Stimulated activated CD4-positive, alpha-beta T cell treated with anti-CD3 and anti-CD28 coated beads, Interleukin-1b, Interleukin-23, amount 100 ng/mL, for 48 hours (primary cell): ENCODE measurements at places on chromosomes 2 and 18.

DNA sequence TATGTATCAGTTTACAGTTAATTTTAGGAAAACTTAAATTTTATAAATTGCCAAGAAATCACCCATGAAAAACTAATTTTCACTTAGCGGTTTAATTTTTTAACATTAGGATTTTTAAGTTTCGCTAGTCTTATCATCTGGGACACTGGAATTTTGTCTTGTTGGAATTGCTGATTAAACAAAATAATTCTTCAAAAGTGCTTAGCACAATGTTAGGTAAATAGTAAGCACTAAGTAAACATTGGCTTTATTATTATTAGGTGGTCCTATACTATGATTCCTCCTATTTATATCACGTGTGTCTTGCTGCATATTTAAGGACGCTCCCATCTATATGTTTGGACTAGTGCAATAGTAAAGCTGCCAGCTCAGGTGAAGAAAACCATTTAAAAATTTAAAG is 54.6 kb upstream of the MAP4K3 start:
- DNase-seq: no peak

DNA sequence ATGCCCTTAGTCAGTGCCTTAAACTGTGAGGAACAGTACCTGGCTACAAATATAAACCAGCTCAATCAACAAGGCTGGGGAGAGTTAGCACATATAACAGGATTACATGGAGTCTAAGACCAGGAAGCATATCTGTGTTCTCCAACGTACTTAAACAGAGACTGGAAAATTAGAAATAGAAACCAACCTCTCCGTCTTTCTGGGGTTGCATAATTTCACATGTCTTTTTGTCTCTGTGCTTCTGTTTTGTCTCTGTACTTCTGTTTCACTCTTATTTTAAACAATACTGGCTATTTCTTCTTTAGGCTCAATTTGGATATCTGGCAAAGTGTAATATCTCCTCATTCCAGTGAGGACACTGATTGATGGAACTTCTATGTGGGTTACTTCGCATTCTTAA is 749.0 kb upstream of the ZEB2 start:
- DNase-seq: no peak

- DNase-seq: no peak
Measured at GRCh38 chr2:12824351-12824777, 107.6 kb downstream of the TRIB2 start.

DNA sequence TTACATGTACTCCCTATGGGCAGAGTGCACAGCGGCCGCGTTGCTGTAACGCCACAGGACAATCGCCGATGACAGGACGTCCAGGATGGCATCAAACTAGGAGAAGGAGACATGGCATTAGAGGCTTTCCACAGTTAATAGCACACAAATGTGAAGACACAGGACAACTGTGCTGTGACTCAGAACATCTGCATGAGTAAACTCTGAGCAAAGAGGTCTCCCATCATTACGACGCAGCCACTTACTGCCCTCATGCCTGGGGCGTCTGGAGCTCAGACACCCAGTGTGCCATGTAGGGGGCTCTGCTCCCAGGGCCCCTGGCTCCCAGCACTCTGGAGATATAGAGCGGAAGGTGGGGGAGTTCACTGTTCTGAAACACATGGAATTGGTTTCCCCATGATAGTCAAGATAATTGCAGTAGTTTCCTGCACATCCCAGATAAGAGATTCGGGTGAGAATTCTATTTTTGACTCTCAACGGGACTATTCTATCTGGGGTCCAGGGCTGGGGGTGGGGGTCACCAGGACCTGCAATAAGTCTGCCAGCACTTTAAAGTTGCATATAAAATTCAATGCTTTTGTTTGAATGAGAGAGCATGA is 168.1 kb downstream of the TMEM163 start:
- no peak for DNase-seq

DNA sequence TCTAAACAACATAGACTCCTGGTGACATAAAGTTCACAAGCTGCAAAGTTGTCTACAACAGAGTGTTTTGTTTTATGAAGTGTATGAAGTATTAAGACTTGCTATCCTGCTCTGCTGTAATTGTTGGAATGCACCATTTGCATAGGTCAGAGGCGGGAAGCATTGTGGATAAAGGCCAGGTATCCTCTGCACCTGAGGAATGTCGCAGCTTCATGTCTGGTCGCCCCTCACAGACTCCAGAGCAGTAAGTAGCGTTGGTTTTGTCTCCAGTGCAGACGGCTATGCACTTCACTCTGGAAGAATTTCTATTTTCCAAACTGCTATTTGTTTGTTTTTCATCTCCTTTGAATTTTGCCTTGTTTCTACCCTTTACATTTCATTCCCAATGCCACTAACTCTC is 63.1 kb downstream of the UNC80 start:
- no peak for DNase-seq

DNA sequence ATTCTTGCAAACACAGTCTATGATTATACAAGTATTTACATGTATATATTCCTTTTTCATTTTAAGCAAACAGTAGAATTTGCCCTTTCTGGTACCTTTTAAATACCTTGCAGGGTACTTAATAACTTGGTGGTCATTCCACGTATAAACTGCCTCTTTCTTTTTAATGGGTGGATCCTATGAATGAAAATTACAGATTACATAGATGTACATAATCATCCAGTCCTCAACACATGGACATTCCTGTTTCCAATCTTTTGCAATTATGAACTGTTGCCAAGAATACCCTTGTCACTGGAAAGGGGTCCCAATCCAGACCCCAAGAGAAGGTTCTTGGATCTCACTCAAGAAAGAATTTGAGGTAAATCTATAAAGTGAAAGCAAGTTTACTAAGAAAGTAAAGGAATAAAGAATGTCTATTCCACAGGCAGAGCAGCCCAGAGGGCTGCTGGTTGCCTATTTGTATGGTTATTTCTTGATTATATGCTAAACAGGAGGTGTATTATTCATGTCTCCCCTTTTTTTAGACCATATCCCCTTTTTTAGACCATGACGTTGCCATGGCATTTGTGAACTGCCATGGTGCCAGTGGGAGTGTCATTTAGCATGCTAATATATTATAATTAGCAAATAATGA is 7.7 kb upstream of the CCNT2 start:
- no peak for DNase-seq

DNA sequence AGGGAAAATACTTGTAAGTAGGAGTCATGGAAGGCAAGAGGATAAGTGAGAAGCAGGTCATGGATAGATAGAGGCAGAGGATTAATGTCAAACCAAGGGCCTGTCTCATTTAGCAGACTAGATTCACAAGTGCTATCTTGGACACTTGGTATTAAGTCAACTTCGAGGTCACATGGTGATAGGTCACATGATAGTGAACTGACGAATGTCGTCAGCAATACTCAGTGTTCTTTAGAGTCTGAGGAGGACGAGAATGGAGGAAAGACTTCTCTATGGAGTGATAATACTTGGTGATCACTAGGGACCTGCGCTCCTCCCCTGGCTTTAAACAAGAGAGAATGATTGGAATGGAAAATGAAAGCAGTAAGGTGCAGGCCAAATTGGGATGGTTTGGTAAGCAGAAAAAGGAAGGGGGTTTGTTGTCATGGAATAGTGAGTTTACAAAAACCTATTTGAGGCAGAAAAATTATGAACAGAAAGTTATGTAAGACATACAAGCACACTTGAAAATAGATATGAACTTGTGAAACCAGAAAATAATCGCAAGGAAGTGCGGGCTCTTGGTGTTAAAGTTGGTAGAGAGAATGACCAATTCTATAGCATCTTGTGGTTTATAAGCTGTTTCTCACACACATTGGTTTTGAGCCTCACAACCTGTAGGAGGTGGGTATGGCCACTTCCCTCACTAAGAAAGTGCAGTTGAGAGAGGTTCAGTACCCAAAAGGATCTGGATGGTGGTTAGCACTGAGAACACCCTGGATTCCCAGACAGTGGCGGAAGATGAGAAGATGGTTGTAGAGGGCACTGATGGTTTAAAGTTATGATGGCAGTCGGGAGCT is 141.5 kb downstream of the WDSUB1 start:
- DNase-seq: no peak

GRCh38 chr18:10020171-10020570 is 106.4 kb downstream of the VAPA start:
- DNase-seq: no peak

DNA sequence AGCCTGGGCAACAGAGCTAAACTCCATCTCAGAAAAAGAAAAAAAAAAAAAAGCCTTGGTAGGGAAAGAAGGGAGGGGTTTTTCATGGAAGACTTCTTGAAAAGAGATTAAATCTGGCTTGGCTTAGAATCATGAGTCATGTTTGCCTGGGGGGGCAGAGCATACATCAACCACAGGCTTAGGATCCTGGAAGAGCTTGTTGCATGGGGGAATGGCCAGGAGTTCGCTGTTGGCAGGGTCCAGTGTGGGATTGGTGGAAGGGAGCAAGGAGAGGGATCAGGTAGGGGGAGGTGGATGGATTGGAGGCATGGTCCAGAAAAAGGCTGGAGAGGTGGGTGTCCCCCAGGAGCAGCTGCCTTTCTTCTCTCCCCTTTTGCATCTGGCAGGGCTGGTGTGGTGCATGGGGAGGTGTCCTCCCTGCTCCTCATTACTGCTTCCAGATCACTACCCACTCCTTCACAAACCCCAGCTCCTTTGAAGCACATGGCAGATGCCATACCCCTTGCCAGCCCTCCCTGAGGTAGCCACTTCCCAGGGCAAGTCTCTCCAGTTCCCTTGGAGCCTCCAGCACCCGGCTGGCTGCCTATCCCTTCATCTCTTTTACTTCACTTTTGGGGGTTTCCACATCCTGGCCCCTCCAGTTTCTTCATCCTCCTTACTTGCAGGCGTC is 2.5 kb downstream of the ARMC9 start:
- no peak for DNase-seq

- DNase-seq: no peak
Measured at GRCh38 chr2:207473931-207474235, 55.9 kb upstream of the CREB1 start.

- DNase-seq: no peak
Measured at GRCh38 chr2:189515264-189515663, 65.3 kb downstream of the SLC40A1 start.

GRCh38 chr2:23037596-23037995 is 347.4 kb upstream of the KLHL29 start:
- no peak for DNase-seq

DNA sequence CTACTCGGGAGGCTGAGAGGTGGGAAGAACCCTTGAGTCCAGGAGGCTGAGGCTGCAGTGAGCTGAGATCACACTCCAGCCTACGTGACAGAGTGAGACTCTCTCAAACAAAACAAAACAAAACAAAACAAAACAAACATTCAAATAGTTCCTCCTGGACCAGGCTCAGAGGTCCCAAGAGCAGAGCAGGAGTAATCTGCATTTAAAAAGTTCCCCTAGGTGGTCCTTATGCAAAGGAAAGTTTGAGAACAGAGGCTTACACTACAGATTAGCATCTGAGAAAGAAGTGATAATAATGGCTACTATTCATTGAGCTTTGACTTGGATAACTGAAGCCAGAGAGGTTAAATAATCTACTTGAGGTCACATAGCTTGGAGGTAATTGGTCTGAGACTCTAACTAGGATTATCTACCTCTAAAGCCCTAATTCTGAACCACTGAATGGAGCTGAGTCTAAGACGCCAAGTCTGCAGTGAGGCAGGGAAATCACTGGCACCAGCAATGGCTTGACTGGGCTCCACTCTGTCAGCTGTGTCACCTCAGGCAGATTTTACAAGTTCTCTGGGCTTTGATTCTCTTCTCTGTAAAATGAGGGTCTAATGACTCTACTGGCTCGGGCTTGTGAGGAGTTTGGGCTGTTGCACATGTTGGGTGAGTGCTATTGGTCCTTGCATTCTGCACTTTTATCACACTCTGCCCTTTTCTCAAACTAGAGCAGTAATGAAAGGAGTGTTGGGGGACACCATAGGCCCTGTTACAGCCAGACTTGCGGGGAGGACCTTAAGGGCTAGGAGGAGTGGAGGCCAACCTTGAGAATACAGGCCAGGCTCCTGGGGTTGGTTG is 29.2 kb upstream of the DLX2 start:
- no peak for DNase-seq

- no peak for DNase-seq
Measured at GRCh38 chr18:10269261-10269660, 185.2 kb upstream of the APCDD1 start.

DNA sequence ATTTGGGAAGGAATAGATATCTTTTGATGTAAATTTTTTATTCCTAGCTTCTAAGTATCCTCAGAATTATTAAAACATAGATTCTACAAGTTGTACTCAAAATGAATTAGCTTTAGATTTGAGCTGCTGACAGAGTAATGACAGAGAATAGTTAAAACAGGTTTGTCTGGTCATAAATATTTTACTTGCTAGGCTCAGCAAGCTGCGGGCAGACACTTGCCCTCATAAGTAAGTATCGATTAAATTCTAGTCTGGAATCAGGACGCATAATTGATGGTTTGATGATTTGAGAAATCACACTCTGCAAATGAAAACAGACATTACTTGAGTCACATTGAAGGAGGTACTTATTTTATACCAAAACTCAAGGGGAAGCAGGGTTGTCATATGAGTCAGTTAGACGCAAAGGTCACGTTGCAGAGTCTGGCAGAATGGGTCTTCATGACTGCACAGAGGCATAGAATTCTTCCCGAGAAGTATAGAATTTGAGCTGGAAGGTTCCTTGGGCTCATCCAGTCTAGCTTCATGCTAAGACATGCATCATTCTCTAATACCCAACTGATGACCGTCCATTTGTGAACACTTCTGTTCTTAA is 27.5 kb downstream of the ARL4C start:
- no peak for DNase-seq

DNA sequence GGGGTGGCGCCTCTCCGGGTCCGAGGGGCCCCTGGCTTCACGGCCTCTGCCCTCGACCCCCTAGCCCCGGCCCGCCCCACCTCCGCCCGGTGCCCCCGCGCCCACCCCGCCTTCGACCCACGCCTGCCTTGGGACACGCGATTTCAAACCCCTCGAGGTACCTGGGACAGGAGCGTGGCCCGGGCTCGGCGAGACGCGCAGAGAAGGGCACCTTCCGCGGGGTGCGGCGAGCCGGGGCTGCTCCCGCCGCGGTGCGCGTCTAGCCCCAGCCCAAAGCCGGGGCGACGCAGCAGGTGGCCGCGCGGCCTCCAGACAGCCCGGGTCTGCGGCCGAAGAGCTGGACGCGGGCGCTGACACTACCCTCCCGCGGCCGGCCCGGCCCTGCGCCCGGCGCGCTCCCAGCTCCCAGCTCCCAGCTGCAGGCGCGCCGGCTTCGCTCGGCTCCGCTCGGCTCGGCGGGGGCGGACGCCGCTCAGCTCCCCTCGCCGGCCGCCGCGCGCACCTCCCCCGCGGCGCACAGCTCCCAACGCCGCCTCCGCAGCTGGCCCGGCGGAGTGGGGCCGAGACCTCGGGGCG is at the start of gene CRACDL:
TSS of gene CRACDL (minus strand) at position 449 of the 576 bp plus-strand sequence. CDS start 89,425 bp downstream, outside the sequence.
- DNase-seq: no peak

- DNase-seq: no peak
Measured at GRCh38 chr18:70234667-70235459, 29.4 kb upstream of the RTTN start.
